Cerebellum (tissue), 4 donors: ENCODE measurements at places on chromosomes 6 and 20. TPM values are rescaled to one million over a fixed set of nuclear protein-coding genes. Genes with fewer than 3 reads are reported as not detected.

Gene IL20RA
- 0.36 TPM for total RNA-seq

Gene HTR1B
- total RNA-seq = 2.3 TPM

Gene DDO
- total RNA-seq = 0.45 TPM

Gene MICA
- 2.7 TPM for total RNA-seq

Gene NTSR1
- 1.8 TPM for total RNA-seq
